SK-N-SH treated with all-trans-retinoic acid at 6 μM for 48 hours (cell line): ENCODE measurements at places on chromosomes 4 and X.

DNA sequence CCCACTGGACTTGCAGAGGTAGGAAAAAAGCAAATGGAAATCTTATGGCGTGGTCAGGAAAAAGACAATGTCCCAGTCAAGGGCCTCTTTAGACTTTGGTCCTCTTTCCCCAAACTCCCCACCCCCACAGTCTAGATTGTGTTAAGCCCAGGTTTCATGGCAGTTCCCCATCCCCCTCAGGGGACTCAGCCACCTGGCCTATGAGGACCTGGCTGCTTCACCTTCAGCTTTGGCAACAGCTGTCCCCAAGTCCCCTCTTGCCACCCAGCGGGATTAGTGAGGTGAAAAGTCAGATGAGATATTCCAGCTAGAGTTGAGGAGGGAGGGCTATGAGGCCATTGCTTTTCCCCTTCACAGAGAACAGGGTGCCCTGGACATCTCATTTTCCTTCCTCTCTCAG, 457 bp downstream of the RIPPLY1 start:
- ATAC-seq = no peak

DNA sequence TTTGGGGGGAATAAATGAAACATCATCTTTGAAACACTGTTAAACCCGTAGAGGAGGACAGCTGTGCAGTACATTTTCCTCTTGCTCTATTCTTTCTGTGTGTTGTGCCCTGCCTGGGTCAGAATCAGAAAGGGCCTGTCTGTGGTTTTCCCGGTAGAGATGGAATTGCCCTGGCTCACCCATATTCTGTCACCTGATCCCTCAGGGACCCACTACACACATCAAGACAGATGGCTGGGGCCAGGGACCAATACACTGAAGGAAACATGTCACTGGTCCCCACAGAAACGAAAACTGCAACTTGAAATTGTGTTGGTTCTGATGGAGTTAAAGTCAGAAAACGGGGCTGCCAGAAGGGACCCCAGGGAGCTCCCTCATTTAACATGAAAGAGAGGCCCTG, 114.9 kb downstream of the ZNF827 start:
- no peak for ATAC-seq

- ATAC-seq = no peak
These were observed 3.5 kb downstream of the S100G start for GRCh38 chrX:16653424-16653823.

DNA sequence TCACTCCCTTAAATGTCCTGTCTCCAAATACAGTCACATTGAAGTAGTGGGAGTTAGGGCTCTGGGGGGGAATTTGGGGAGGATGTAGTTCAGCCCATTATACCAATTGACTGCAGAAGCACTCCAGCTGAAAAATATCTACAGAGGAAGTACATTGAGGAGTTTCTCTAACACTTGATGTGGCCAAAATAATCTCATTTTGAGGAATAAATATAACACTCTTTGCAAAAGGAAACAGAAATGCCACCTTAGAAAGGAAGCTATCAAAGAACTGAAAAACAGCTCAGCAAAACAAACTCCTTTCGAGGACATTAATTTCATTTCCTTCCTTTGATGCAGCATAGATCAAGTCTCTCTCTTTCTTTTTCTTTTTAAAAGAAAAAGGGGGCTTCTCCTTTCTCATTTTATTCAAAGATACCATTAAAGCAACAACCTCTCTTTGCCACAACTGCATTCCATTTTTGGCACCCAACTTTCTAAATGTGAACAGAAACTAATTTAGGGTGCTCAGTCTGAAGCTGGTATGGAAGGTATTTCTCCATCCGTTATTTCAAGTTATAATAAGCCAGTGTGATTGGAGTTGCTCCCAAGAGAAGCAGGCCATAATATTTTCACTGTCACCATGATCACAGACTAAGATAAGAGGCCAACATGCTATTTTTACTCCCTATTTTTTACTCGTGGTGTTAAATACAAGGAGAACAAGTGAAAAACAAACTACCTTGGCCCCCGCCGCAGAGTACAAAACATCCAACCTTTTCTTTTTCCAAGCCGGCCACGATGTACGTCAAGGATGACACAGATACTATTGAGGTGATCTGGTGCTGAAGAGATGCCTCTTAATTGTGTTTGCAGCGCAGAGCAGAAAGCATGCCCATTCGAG, 230.4 kb upstream of the GATB start:
- no peak for ATAC-seq

GRCh38 chr4:126051689-126052424, 737.1 kb downstream of the FAT4 start:
- ATAC-seq = peak; percentile 99

DNA sequence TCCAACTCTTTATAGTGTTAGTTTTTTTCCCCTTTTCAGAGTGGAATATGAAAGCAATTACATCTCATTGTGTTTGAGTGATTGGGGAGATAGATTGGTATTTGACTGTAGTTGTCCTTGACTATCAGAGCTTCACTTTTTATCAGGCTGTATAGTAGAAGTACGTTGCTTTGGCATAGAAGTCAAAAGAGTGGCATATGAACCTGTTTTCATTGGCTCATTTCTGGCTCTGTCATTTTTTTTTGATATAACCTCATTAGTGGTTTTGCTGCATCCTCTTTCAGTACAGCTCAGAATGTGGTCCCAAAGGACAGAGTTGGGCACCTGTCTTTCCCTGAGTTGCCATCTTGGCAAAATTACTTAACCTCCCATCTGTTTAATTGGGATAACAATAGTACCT, 1.4 kb downstream of the TMA16 start:
- ATAC-seq = no peak

DNA sequence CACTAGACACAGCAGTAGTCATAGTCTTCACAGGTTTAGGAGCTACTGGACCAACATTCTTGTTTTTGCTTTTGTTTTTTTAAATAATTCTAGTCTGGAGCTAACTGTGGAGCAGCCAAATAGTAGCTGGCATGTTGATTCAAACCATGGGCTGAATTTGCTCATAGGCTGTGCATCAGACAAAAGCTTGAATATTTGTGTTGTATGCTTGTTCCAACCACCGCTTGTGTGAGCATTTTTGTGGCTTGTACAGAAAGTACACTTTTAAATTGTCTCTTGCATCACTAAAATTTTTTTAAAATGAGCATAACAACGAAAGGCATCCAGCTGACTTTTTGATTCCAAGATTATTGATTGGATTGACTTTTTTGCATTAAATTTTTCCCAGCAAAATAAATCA, 39.6 kb downstream of the CCNI start:
- ATAC-seq = no peak; the same call in 2 of the 3 replicates

DNA sequence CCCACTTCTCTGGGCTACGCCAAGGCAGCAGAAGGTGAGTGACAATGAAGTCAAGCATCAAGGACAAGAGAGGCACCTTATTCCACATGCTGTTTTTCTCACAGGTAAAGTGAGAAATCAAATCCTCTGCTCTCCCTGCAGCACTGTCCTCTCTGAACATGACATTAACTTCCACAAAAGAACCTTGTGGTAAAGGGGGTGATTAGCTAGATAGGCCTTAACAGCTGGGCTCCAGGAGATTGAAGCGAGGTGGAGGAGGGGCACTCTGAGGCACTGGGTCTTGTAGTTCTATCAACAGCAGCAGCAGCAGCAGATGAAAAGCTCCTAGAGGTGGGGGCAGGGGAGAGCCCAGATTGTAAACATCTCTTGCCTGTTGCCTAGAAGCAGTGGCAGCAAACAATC, 96.8 kb upstream of the CXXC4 start:
- no peak for ATAC-seq

DNA sequence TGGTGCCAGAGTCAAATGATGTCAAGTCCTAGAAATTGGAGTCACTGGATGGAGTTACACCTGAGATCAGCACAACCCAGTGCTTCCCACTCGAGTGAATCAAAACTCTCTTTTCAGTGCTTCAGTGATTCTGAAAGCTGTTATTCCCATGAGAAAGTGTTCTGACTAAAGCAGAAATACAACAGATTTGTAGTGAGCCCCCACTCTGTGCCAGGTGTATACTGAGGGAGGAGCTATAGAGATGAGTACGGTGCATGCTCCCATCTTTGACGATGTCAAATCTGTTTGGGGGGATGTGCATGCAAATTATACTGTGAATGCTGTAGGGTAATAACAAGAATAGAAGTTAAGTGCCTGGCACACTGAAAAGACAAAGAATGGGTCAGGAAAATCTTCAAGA, 330.2 kb downstream of the HS3ST1 start:
- ATAC-seq = no peak

DNA sequence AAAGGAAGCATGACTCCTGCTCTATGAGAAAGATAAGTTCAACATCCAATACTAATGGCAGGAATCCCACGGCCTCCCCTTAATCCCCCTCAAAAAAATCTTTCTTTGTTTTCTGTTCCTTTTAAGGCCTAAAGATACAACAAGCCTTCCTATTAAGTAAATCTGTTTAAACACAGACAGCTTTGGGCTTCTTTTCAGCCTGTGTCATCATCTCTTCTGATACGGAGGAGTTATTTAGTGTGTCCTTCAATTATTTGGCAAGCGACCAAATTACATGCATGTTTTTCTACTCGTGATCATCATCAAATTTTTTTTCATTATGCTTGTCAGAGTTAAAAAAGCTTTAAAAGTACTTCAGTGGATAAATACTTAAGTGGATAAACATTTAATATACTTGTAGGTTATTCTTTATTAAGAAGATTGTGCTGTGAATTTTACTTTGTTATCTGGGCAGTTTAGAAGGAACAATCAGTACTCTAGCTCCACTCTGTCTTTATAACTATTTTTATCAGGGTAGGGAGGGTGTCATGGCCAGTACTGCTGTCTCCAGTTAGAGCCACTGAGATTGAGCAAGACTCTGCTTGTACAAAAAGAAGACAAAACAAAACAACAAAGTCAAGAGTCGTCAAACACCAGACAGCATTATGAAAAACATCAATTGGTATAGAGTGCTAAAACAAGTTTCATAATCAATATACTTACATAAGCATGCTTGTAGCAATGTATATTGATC, 210.7 kb downstream of the PRR32 start:
- no peak for ATAC-seq

DNA sequence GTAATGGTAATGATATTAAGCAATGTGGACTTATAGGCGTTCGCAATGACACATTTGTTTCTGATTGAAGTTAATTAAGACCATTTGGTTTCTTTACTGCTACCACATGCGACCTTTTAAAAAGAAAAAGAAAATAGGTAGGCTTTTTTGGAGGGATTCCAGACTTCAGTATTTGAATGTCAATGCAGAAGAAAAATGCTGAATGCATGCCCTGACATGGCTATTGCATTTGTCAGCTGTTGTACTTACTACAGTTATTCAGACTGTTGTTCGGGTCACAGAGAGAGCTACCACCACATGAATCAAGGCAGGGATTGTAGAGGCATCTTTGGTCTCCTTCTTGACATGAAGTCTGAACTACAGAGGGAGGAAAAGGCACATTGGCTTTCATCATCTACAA, 163.7 kb downstream of the CORIN start:
- peak; percentile 27; the same call in 2 of the 3 replicates for ATAC-seq

DNA sequence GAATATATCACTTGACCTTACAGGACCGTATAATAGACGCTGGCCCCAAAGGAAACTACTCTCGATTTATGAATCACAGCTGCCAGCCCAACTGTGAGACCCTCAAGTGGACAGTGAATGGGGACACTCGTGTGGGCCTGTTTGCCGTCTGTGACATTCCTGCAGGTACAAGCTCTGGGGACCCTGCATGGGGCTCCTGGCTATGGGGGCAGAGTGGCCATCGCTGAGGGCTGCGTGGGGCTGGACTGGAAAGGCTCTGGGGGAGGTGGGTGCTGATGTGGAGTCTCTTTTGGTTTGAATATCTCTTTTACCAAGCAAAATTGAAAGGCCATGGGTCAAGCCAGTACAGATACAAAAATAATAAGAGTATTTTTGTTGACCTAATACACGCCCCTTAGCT, 33.9 kb downstream of the NELFA start:
- ATAC-seq = no peak

GRCh38 chr4:153217440-153217839, 13.2 kb downstream of the TRIM2 start:
- no peak for ATAC-seq

DNA sequence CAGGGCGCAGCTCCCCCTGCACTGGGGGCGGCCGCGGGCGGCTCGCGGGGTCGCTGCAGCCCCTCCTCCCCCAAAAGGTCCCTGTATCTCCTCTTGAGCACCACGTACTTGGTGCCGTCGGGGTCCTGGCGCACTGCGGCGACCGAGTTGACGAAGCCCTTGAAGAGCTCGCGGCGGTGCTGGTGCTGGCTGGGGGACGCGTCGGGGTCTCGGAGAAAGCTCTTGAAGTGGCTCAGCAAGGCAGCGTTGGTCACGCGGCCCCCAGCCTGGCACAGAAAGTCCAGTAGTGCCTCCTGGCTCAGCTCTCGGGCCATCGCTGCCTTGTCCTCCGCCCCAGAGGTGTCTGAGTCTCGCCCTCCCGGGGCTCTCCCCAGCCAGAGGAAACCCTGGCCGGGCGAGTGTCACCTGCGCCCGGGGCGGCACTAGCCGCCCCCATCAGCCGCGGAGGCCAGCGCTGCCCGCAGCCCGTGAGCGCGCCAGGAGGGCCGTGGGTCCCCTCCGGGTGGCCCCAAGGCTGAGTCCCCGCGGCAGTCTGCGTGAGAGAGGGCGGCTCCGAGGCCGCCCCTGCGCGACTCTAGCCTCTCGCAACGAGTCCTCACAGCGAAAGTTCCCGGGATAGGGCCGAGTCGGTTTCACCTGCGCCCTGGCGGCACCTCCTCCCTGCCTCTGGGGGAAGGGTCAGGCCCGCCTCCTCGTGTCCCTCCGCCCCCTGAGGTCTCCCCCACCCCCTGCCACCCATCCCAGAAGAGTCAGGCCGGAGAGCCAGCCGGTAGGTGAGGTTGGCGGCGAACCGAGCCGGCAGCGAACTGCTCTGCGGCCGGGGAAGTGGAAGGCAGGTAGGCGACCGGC, at the start of gene SOWAHB:
SOWAHB (minus strand) TSS at position 609 of the 849 bp plus-strand sequence; CDS start at position 314, 295 bp downstream.
- peak; percentile 69 for ATAC-seq

- ATAC-seq = no peak
These were observed 123.8 kb downstream of the LUZP4 start for GRCh38 chrX:115413246-115413878.

DNA sequence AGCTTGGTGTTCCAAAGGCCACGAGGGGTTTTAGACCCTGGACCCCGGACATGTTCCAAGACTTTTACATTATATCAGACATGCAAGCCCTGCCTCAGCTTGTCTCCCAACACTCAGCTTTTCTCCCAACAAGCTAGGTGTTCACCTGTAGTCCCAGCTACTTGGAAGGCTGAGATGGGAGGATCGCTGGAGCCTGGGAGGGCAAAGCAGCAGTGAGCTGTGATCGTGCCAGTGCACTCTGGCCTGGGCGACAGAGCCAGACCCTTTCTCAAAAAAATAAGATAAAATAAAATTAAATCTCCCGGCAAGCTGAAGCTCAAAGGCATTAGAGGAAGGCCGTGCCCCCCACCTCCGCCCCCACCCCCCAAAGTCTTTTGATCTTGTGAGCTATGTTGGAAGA, 13.7 kb downstream of the CTAG1A start:
- no peak for ATAC-seq

GRCh38 chrX:41607264-41607832, 81.4 kb upstream of the GPR34 start:
- ATAC-seq = no peak

GRCh38 chr4:5373327-5373726, 322.0 kb downstream of the STK32B start:
- no peak for ATAC-seq

DNA sequence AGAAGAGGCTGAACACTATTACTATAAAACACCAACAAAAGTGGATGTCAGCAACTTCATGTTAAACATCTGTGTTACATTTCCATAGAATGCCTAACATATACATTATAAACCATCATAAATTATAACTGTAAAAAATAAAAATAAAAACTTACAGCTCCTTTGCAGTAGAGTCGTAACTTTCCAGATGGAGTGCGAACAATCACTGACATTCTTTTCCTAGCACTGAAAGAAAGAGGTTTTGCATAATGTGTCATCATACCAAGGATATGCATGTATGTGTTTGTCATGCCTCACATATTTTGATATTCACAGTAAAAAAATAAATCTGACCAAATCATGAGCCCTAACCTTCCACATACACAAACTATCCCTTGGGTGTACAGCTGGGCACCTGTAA, 113.1 kb downstream of the ATP8A1 start:
- no peak for ATAC-seq
